ENCODE measurements at places on chromosomes 4 and X.

DNA sequence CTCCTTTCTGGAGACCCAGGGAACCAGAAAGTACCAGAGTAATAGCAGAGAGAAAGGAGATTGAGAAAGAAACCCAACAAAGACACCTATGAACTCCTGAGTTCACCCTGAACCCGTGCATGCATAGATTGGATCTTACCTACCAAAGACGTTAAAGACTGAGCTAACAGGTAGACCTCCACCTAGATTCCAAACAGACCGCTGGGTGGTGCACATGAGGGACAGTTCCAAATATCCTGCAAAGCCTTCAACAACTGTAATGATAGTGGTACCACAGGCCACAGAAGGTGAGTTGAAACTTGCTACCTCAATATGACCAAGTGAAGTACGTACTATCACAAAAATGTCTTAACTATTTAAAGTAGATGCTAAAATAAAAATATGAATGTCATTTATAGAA is 34.0 kb upstream of the NR0B1 start:
- DNase-seq = no peak

GRCh38 chrX:149199734-149200133 is 305.4 kb downstream of the IDS start:
- no peak for DNase-seq

GRCh38 chr4:182301736-182302135 is 58.5 kb downstream of the TENM3 start:
- no peak for DNase-seq

- DNase-seq = no peak
Observed at GRCh38 chrX:86714441-86714840, 566.2 kb downstream of the DACH2 start.

DNA sequence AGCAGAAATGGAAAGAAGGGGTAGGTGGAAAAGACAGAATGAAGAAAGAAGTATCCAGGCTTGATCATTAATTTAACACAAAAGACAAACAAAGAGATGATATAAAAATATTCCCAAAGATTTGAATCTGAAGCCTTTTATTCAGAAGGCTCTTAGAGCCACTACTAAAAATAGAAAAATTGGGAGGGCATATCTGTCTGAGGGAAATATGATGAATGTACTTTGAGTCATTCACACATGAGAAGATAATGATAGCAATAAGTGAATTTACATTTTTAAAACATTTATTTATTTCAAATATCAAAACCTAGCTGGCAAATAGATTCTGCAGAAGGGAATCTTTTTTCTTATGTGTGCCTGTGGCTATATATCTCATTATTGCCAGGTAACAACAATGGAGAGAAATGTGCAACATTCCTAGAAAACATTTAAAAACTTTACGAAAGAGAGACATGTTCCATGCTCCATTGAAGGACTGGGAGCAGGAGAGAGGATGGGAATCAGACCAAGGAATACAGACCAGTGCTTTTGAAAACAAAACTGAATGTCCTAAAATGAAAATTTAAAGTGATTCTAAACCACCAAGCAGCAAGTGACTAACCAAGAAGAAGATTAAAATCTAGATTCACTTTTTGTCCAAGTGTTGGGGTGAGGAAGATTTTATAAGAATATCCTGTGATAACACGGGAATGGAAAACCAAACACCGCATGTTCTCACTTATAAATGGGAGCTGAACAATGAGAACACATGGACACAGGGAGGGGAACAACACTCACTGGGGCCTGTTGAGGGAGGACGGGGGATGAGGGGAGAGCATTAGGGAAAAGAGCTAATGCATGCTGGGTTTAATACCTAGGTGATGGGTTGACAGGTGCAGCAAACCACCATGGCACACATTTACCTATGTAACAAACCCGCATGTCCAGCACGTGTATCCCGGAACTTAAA is 41.2 kb downstream of the ANXA5 start:
- DNase-seq = no peak

GRCh38 chr4:156838761-156839160 is 132.8 kb downstream of the PDGFC start:
- no peak for DNase-seq

- DNase-seq = no peak
Observed at GRCh38 chr4:76028350-76028765, 5.1 kb upstream of the CXCL10 start.

GRCh38 chr4:184237612-184238011 is 19.9 kb upstream of the ENPP6 start:
- no peak for DNase-seq

DNA sequence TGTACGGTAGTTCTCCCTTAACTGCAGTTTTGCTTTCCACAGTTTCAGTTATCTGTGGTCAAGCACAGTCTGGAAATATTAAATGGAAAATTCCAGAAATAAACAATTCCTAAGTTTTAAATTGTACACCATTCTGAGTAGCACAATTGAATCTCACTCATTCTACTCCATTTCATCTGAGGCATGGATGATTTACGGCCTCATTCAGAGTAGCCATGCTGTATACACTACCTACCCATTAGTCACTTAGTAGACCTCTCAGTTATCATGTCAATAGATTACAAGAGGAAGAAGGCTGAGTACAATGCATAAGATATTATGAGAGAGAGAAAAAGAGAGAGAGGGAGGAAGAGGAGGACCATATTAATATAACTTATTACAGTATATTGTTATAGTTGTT is 77.5 kb downstream of the ENOX2 start:
- no peak for DNase-seq

GRCh38 chr4:179634862-179635261 is 2192.6 kb upstream of the AGA start:
- DNase-seq = no peak

DNA sequence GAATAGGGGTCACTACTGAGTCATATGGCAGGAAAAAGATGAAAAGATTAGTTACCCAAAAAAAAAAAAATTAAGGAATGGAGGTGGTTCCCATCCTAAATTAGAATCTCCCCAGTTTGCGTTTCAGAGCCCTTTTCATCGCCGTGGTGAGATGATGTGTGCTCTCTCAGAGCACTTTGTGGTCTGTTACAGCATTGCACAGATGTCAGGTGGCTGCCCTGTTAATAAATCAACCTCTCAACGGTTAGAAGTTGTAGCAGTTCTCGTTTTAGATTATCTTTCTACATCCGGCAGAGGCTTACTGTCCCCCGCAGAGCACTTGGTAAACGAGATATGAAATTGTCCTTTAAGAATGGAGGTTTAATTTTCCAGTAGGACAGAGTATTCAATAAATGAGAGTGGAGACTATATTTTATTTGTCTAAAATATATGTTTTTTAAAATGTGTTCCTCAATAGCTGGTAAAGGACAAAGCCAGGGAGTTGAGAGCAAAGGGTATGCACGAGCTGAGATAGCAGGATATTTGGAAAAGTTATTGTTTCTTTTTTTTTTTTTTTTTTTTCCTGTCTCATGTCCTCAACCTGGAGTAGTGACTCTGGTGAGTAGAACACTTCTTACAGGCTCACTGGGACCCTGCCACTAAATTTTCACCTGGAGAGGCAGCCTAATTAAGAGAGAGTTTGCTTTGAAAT is 26.9 kb downstream of the AFF1 start:
- peak; percentile 11 for DNase-seq

DNA sequence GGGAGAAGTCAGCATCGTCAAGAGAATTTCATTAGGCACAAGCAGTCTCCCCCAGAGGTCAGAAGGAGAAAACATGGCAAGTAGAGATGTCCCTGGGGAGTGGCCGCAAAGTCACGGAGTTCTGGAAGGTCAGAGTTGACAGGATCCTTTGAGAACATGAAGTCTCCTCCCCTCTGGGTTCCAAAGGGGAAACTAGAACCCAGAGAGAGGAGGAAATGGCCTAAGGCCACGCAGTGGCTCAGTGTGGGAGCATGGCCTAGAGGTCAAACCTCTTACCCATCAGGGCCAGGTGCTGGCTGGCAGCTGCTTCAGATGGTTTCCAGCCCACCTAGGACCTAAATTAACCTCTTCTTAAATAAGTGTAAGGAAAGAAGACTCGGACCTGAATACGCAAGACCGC is 884 bp downstream of the IDH3G start:
- DNase-seq = no peak

GRCh38 chr4:23706972-23707651 is 182.7 kb downstream of the PPARGC1A start:
- no peak for DNase-seq

DNA sequence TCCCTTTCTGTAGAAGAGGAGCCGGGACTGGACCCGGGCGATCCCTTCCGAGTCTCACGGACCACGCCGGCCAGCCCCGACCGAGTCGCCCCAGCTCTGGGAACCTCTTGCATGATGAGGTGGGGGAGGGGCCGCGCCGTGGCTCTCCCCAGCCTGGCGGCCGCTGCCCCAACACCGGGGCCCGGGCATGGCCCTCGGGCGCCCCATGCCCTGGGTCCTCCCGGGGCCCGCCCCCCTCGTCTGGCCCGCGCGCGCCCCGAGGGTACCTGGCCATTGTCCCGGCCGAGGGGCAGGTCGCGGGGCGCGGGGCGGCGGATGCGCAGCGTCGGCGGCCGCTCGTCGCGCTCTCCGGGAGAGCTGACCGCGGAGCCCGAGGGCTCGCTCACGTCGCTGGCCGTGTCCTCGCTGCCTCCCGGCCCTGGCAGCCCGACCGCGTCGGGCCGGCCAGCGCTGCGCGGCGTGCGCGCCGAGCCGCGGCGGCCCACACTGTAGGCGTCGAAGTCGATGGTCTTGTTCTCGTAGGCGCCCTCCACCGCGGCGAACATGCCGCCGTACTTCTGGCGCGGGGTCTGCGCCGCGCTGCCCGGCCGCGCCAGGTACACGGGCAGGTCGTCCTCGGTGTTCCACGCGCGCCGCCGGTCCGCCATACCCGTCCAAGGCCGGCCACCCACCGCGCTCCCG is 423 bp downstream of the CRMP1 start:
- no peak for DNase-seq

GRCh38 chr4:74367656-74368290 is 2.8 kb downstream of the EREG start:
- DNase-seq = no peak

DNA sequence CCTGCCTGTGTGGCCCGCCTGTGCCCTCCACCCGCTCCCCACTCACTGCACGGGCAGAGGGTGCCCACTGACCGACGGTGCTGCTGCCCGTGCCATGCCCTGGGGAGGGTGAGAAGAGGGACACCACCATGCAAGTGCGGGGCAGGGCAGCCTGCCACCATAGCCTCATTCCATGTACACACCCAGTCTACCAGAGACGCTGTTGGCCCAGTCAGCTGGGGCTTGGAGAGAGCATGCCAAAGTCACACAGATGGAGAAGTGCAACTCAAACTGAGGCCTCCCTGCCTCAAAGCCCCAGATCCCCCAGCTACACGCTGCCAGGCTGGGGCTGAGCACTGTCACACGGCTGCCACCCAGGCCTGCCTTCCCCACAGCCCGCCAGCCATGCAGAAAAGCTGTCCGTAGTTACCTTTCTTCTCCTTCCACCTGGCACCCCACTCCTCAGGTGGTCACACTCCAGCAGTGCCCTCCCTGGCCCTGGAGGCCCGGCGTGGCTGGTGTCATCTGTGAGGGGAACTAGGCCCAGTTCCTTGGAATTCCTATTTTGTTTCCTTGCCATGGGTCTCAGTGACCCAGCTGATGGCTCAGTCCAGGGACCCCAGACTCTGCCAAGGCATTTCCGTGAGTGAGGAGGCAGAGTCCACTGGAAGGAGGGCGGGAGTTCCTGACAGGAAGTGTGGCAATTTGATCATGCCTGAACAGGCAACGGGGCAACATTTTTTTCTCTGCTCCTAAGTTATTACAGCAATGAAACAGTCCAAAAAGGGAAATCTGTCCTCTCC is at the start of gene SLC2A9:
Gene SLC2A9 (minus strand): TSS at position 627 of the 782 bp plus-strand sequence. CDS start 68 bp downstream, at position 559.
- DNase-seq = no peak

DNA sequence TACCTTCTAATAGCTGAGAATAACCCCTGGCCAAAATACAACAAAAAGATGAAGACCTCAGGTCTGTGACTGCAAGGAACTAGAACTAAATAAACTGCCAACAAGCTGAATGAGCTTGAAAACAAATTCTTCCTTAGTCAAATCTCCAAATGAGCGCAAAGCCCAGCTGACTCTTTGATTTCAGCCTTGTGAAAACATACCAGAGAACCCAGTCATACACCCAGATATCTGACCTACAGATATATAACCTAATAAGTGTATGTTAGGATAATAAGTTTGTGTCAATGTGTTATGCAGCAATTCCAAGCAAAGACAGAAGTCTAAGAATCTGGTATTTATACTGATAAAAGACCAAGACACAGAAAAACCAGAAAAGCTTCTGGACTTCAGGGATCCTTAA is 38.0 kb upstream of the ADGRL3 start:
- DNase-seq = no peak

DNA sequence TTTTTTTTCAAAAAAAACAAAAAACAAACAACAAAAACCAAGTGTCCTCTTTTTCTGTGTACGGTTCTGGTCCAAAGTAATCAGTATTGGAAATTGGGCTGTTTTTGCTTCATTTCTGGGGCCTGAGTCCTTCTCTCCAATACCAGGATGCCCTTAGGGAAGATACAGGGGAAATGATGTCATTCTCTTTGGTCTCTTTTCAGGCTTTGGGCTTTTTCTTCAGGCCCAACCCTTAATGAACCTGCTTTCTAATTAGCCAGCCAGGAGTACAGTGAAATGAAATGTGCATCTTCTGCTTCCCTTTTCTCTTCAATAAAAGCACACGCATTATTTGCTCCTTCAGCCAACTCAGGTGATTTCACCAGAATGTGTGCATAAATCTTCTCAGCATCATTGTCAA is 52.6 kb upstream of the RBPJ start:
- no peak for DNase-seq

- no peak for DNase-seq
Observed at GRCh38 chrX:44319550-44319949, 23.9 kb downstream of the EFHC2 start.

- DNase-seq = no peak
Observed at GRCh38 chr4:8874003-8874895, 2.6 kb upstream of the HMX1 start.

DNA sequence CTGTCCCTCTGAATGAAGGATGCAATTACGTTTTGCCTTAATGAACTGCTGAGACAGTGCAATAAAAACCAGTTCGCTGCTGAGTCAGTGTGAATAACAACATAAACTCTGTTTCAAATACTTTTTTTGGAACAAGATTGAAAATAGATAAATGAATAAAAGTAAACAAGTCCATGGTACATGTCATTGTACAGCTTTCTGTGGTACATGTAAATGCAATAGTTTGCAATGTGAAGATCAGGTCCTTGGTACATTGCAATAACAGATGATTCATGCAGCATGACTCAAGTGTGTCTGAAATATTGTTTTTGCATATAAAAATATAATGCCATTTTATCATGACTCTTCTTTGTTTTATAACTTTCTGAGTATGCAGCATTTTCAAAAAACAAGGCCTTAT is 193.4 kb upstream of the PACRGL start:
- DNase-seq = no peak

GRCh38 chr4:26793735-26794134 is 66.9 kb upstream of the STIM2 start:
- DNase-seq = no peak

- DNase-seq = no peak
Observed at GRCh38 chr4:86633854-86634253, 39.7 kb downstream of the PTPN13 start.

DNA sequence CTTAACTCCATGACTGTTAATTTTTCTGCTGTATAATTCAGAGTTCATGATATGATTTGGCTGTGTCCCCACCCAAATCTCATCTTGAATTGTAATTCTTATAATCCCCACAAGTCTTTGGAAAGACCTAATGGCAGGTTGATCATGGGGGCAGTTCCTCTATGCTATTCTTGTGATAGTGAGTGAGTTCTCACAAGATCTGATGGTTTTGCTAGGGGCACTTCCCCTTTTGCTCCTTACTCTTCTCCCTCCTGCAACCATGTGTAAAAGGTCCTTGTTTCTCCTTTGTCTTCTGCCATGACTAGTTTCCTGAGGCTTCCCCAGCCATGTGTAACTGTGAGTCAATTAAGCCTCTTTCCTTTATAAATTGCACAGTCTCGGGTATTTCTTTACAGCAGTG is 1751.9 kb downstream of the ARAP2 start:
- DNase-seq = no peak

- DNase-seq = no peak
Observed at GRCh38 chrX:150165776-150166610, 197.1 kb upstream of the MAMLD1 start.

All from A549 (cell line).